Uterus (tissue), 4 donors: ENCODE measurements at places on chromosomes 11 and 22. TPM values are rescaled to one million over a fixed set of nuclear protein-coding genes. Genes with fewer than 3 reads are reported as not detected.

Gene MS4A8
- 2.1 TPM for total RNA-seq

DNA sequence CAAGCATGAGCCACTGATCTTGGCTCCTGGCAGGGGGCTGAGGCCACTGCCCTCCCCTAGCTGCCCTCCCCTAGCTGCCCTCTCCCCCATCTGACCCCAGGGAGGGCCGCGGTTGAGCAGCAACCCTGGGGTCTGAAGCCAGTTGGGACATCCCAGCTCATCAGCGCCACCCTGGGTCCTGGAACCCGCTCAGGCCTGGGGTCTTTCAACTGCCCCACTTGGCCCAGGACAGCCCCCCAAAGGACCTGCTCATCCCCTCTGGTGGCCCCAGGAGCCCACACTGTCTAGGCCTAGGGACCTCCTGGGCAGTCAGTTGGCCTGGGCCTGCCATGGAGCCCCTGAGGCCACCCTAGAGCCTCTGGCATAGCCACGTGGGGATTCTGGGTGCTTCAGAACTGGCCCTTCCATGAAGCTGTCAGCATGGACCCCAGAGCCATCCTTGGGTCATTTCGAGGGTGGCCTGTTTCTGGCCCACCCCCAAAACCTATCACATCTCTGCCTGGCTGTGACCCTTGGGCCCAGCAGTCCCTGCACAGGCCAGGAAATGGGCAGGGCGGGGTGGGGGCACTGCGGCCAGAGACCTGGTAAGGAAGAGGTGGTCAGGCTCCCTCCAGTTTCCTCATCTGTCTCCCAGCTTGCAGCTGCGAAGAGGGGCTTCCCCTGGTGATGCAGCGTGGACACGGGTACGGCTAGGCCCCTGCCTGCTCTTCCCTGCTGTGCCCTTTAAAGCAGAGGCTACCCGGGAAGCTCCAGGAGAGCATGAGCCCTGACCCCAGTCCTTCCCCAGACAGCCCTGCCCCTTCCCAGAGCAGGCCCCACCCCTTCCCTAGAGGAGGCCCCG is 37.9 kb downstream of the MUC2 start:
- no peaks in the 10 kb centered on the region for H3K36me3 ChIP-seq
- no peak overlapping the region for H3K4me3 ChIP-seq
- no peaks in the 10 kb centered on the region for H3K27me3 ChIP-seq
- no peaks in the 10 kb centered on the region for H3K4me1 ChIP-seq

GRCh38 chr11:119332111-119332765 is 2.1 kb upstream of the RNF26 start:
- DNase-seq, result no peak
- H3K27me3 ChIP-seq, result no peaks in the 10 kb centered on the region
- no peak overlapping the region for H3K27ac ChIP-seq

Gene ZNF280A
- not detected for total RNA-seq

- no peaks in the 10 kb centered on the region for H3K36me3 ChIP-seq
- H3K4me3 ChIP-seq, result no peak overlapping the region
- no peak for DNase-seq
- H3K27me3 ChIP-seq, result no peaks in the 10 kb centered on the region
- H3K27ac ChIP-seq, result no peak overlapping the region
Observed at GRCh38 chr11:114353443-114353842, 46.9 kb downstream of the C11orf71 start.

Gene KCNC1
- not detected for total RNA-seq

Gene PYGM
- 8.8 TPM for total RNA-seq

Gene MUC5AC
- not detected for total RNA-seq
